H1 (cell line): ENCODE measurements at places on chromosomes 7 and 10. TPM values are rescaled to one million over a fixed set of nuclear protein-coding genes. Genes with fewer than 3 reads are reported as not detected.

DNA sequence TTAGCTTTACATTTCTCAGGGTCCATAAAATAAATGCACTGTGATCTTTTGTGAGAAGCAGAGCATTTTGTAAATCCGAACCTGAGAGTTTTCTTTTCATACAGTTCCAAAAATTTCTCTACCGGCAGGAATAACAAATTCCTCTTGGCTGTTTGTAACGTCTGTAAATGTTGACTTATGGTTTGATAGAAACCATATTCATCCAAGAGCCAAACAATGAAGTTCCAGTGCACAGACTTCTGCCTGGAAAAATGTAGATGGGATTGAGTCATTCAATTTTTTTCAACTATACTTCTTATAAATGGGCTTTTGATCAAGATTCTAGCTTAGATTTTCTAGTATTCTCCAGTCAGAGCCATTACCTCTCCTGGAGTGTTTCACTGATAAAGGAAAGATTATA, 530.6 kb downstream of the TFEC start:
- DNase-seq = no peak
- no peaks in the 10 kb centered on the region for H3K36me3 ChIP-seq
- no peak overlapping the region for H3K27ac ChIP-seq
- no peaks in the 10 kb centered on the region for H3K4me1 ChIP-seq

GRCh38 chr10:47457528-47457820, 26.4 kb downstream of the ANXA8 start:
- H3K4me1 ChIP-seq = no peaks in the 10 kb centered on the region; the same call in 1 of the 2 replicates
- no peak overlapping the region for H3K4me3 ChIP-seq
- no peaks in the 10 kb centered on the region for H3K27me3 ChIP-seq
- no peak overlapping the region for H3K27ac ChIP-seq
- no peak for DNase-seq

GRCh38 chr10:52466464-52466863, 152.4 kb downstream of the DKK1 start:
- no peak overlapping the region for H3K4me3 ChIP-seq
- no peaks in the 10 kb centered on the region for H3K27me3 ChIP-seq
- peaks cover 3% of the 10 kb centered on the region; the same call in 1 of the 2 replicates for H3K4me1 ChIP-seq
- no peak for DNase-seq

DNA sequence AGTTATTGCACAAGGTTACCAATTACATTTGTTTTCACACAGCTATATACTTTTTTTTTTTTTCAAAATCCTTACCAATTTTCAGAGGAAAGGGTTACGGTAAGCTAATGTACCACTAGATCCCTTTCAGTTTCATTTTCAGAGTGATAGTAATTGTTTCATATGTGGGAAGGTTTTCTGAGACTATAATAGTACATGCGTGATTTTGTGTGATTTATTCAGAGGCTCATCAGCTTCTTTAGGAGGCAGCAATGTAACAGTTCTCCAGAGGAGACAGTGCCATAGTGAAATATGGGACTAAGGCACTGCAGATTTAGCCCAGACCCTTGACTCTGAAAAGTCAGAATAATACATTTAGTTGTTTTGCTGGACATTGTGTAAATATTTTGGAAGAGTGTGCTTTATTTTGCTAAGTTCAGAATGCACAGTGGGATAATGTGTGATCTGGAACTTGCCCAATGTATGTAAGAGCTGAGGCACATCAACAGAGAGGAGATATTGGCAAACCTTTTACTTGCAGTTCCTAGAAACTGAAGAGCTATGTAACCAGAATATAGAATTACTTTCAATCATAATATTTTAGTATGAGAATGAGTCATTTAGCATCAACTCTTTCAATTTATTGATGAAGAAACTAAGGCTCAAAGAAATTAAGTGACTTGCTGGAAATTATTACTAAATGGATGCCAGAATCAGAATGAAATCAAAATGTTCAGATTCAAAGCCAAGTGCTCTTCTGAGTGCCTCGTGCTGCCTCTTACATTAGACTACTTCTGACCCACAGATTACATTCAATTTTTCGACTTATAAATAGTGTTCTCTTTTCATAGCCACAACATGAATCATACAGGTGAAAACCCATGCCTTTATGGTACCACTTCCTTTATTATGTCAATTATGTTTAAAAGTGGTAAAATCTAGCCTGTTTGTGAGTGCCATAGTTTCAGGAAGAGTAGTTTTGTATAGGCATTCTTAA, 207.7 kb upstream of the TEX47 start:
- no peaks in the 10 kb centered on the region for H3K36me3 ChIP-seq
- H3K4me3 ChIP-seq = no peak overlapping the region

BTRC gene
- 8.2 and 9.9 TPM in 2 replicates for polyA plus RNA-seq

SMO gene
- 67.6 and 75.0 TPM in 2 replicates for polyA plus RNA-seq

- no peak for DNase-seq
- no peaks in the 10 kb centered on the region for H3K27me3 ChIP-seq
- no peaks in the 10 kb centered on the region for H3K4me1 ChIP-seq
- no peak overlapping the region for H3K27ac ChIP-seq
- no peak overlapping the region for H3K4me3 ChIP-seq
- no peaks in the 10 kb centered on the region for H3K36me3 ChIP-seq
These were observed 102.7 kb downstream of the AGMO start for GRCh38 chr7:15459018-15459615.

SFTPA1 gene
- polyA plus RNA-seq = not detected in 2 replicates

GRCh38 chr7:100837099-100837836, 9.9 kb upstream of the EPHB4 start:
- no peaks in the 10 kb centered on the region for H3K27me3 ChIP-seq
- peak overlapping the region; percentile 29 for H3K4me3 ChIP-seq
- DNase-seq = peak; percentile 88
- H3K36me3 ChIP-seq = no peaks in the 10 kb centered on the region
- H3K27ac ChIP-seq = peak overlapping the region; percentile 94
- peaks cover 6% of the 10 kb centered on the region for H3K4me1 ChIP-seq

DNA sequence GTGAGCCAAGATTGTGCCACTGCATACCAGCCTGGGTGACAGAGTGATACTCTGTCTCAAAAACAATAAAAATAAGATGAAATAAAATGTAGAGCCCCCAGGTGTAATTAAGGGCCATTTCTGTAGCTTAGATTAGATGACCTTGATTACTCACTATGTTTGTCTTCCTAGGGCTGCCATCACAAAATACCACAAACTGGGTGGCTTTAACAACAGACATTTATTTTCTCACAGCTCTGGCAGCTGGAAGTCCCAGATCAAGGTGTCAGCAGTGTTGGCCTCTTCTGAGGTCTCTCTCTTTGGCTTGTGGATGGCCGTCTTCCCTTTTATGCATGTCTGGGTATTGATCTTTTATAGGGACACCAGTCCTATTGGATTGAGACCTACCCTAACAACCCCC, 6.1 kb downstream of the PTER start:
- no peak for DNase-seq
- no peaks in the 10 kb centered on the region for H3K36me3 ChIP-seq
- H3K4me3 ChIP-seq = no peak overlapping the region
- H3K4me1 ChIP-seq = no peaks in the 10 kb centered on the region; the same call in 1 of the 2 replicates
- H3K27ac ChIP-seq = no peak overlapping the region

PRKG1 gene
- polyA plus RNA-seq = 4.2 and 5.0 TPM in 2 replicates

- no peak overlapping the region for H3K4me3 ChIP-seq
- H3K27me3 ChIP-seq = no peaks in the 10 kb centered on the region
- no peak for DNase-seq
- H3K27ac ChIP-seq = no peak overlapping the region
These were observed 72.6 kb downstream of the TPK1 start for GRCh38 chr7:144763291-144763690.

- DNase-seq = no peak
- H3K27me3 ChIP-seq = no peaks in the 10 kb centered on the region
- H3K4me3 ChIP-seq = no peak overlapping the region
- no peak overlapping the region for H3K27ac ChIP-seq
- no peaks in the 10 kb centered on the region for H3K4me1 ChIP-seq
These were observed 45.3 kb downstream of the TSPAN15 start for GRCh38 chr10:69496352-69497230.

- no peaks in the 10 kb centered on the region for H3K4me1 ChIP-seq
- H3K27ac ChIP-seq = no peak overlapping the region
- no peak for DNase-seq
- no peaks in the 10 kb centered on the region for H3K36me3 ChIP-seq
These were observed 49.4 kb upstream of the LRRN3 start for GRCh38 chr7:111041577-111041976.

DNA sequence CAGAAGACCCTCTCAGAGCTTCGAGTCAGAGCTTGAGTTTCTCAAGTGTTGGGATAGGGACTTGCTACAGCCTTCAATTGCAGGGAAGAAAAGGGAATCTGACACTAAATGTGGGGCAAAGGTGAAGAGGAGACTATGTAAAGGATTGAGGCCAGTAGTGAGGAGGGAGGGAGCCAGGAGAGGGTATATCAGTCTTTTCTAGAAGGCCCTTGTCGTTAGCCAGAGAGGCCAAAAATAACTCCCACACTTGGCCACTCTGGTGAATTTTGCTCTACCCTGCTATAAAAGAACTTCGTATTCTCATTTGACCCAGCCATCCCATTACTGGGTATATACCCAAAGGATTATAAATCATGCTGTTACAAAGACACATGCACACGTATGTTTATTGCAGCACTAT, 162.0 kb downstream of the MDFIC start:
- no peak overlapping the region for H3K4me3 ChIP-seq
- H3K36me3 ChIP-seq = no peaks in the 10 kb centered on the region
- no peak overlapping the region for H3K27ac ChIP-seq
- H3K27me3 ChIP-seq = no peaks in the 10 kb centered on the region
- no peak for DNase-seq

GRCh38 chr10:103147645-103148044, 45.4 kb downstream of the NT5C2 start:
- no peaks in the 10 kb centered on the region for H3K27me3 ChIP-seq
- H3K36me3 ChIP-seq = no peaks in the 10 kb centered on the region
- DNase-seq = no peak
- H3K4me3 ChIP-seq = no peak overlapping the region
- no peaks in the 10 kb centered on the region for H3K4me1 ChIP-seq

ELFN1 gene
- 4.5 and 4.8 TPM in 2 replicates for polyA plus RNA-seq

ITGA8 gene
- 0.02 TPM in 1 of 2 replicates, not detected in the other for polyA plus RNA-seq

GRCh38 chr7:153475239-153475638, 577.0 kb upstream of the DPP6 start:
- H3K4me1 ChIP-seq = no peaks in the 10 kb centered on the region
- no peak overlapping the region for H3K27ac ChIP-seq
- DNase-seq = no peak
- no peaks in the 10 kb centered on the region for H3K27me3 ChIP-seq
- H3K4me3 ChIP-seq = no peak overlapping the region
- H3K36me3 ChIP-seq = no peaks in the 10 kb centered on the region

C10orf67 gene
- polyA plus RNA-seq = 0.03 and 0.05 TPM in 2 replicates

DNA sequence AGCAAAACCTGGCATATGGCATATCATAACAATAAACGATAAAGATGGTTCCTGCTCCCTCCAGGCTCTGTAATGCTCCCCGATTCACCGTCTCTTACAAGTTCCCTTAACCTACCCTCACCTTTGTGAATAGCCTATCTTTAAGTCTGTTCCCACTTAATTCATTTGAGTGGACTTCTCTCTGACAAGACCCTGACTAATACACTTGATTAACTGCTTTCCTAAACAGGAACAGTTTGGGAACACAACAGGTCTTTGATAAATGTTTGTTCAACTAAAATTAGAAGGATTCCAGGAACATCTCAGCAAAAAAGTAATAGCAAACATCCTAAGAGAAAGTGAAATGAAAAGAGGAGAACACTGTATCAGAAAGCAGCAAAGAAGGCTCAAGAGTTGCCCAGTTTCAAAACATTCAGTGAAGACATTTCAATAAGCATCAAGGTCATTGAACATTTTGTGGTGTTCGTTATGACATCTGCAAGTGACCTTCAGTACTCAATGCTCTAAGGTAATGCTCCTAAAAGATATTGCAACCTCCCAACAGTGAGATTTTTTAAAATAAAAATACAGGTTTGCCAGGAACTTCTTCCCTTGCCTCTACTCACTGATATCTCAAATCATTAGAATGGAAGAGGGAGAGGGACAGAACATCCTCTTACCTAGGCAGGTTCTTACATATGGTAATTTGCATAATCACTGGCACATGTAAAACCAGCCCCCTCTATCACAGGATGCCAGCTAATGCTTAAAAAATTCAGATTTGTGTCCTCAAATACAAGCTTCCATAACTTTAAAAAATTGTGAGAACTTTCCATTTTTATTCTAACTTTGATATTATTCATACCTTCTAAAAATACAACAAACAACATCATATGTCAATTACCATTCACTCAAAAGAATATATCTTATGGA, 11.4 kb upstream of the ARHGAP12 start:
- no peaks in the 10 kb centered on the region for H3K36me3 ChIP-seq
- no peaks in the 10 kb centered on the region for H3K27me3 ChIP-seq
- no peaks in the 10 kb centered on the region for H3K4me1 ChIP-seq
- no peak overlapping the region for H3K27ac ChIP-seq
- H3K4me3 ChIP-seq = no peak overlapping the region

CRTAC1 gene
- polyA plus RNA-seq = 1.2 and 2.7 TPM in 2 replicates

DNA sequence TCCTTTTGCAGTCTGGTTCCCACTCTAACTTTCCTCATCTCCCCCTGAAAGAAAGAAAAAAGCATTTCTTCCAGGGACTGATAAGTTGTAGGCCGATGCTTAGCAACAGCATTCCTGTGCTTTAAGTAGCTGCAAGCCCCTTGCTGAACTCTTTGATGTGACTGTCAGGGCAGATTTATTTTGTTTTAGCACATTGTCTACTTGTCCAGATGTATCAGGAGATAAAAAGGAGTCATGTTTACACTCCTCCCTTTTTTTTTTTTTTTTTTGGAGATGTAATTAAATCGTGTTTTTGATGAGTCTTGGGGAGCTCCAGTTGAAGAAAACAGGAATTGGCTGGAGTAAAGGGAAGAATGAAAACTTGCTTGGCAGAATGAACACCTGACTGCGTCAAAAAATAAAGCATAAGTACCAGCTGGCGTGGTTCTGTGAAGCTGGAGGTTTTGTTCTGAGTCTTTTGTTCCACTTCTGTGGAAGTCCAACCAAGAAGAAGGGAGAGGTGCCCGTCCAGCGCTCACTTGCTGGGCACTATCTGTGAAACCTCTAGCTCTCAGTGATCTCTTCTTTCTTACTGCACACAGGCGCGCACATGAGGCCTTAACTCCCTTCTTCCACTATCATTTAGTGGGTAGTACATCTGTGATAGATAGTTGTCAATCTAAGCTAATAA, 871.7 kb downstream of the LRMDA start:
- H3K27me3 ChIP-seq = no peaks in the 10 kb centered on the region
- H3K4me3 ChIP-seq = no peak overlapping the region
- H3K27ac ChIP-seq = no peak overlapping the region
- H3K36me3 ChIP-seq = no peaks in the 10 kb centered on the region

OPN1SW gene
- not detected in 2 replicates for polyA plus RNA-seq
